Left lung (tissue), 14 donors: ENCODE measurements at places on chromosomes 16 and 17. TPM values are rescaled to one million over a fixed set of nuclear protein-coding genes. Genes with fewer than 3 reads are reported as not detected.

DNA sequence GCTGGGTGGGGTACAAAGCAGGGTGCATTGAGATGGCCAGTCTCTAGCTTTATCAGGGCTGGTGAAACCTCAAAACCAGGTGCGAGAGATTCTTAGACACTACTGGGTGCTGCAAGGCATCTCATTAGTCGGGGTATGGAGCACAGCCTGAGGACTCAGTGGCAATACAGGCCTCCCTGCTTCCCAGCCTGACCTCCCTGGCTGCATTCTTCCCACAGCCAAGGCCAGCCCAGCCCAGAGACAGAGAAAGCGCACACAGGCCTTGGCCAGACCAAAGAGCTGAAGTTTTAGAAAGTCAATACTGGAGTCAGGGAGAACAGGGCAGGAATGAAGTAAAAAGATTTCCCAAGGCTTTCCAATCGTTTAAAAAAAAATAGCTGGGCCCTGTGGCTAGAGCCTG, 12.5 kb downstream of the HNF1B start:
- no peak for DNase-seq

CA10 gene
- total RNA-seq = not detected

LRRC37B gene
- total RNA-seq = 17.7 TPM

- DNase-seq = no peak
These were observed 159.7 kb downstream of the USP31 start for GRCh38 chr16:22989598-22989997.

DNA sequence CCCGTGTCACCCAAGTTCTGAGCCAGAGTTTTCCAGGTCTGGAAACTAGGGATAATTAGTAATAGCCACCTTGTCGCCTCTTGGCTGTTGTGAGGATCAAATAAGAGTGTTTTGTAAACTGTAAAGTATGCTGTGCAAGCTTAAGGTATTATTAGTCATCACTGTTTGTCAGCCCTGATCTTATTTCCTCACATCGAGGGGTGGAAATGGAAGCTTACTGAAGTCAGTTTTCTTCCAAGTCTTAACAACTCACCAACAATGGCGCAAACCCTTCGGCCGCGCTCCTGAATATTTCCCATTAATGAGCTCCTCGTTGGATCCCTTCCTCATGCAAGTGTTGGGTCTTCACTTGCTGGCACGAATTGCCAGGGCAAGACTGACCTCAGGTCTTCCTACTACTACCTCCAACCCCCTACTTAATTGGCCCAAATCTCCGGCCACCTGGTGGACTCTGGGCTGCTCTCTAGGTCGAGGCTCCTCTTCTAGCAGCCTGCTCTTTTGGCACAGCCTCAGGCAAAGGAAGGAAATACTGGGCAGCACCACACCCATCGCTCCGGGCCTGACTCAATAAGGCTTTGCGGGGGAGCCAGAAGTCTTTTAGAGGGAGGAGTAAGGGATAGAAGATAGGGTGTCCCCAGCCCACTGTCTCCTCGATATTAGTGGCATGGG, 885 bp upstream of the SLC35B1 start:
- no peak for DNase-seq

- DNase-seq = no peak
These were observed 593 bp downstream of the GFER start for GRCh38 chr16:1984347-1985225.

DNA sequence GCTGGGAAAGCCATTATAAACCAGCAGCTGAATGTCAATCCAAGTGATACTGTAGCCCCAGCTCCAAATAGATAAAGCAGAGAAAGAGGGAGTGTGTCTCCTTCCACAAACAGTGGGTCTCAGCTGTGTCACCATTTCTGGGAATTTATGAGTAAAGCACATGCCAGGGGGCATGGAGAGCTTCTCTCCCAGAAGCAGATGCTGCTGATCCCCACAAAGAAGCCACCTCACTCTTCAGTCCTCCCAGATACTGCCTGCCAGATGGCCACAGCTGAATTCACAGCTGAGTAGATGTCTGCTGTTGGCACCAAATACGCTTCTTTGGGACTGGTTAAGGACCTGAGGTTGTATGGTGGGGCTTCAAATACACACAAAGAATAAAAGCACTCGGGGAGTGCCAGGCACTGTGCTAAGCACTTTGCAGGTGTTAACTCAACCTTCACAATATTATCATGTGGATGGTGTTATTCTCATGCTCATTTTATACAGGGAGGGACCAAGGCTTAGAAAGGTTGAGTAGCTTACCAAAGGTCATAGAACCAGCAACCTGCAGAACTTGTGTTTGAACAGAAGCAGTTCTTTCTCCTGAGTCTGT, 298.3 kb downstream of the CDH11 start:
- DNase-seq = no peak

DNA sequence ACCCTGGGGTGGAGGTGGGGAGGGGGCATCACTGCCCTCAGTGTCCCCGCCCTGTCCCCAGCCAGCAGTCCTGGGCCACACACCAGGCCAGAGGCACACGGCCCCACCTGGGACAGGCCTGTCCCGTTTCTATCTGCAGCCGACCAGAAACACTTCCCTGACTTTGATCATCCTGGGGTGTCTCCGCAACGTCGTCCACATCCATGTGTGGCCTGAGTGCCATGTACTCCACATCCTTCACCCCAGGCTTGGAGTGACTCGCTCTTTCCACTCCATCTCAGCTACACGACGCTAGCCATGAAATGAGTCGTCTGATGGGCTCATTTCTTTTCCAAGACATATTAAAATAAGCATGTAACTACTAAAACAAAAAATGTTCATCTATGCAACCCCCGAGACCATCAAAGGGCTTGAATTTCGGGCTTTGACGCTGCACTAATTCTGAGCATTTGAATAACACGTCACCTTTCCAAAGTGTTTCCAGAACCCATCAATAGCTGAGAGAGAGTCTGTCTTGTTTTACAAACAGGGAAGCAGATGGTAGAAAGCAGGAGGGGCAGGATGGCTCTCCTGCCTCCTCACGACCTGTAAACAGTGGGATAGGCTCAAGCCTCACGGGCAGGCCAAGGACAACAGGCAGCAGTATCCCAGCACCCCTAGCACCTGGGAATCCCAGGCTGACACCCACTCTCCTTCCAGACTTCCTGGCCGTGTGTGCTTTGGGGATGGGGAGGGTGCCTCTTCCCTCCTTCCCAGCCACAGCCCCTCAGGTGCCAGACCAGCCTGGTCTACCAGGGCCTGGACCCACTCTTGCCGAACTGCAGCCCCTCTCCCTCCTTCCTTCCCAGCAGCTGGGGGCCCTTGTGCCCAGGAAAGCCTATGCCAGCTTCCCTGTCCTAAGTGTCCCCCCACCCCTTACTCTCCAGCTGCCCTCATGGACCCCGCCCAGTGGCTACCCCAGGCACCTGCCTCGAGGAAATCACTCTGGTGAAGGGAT, 20.0 kb upstream of the RASD1 start:
- DNase-seq = no peak

KRT39 gene
- not detected for total RNA-seq

GRCh38 chr17:17494870-17495535, 1.2 kb downstream of the RASD1 start:
- DNase-seq = no peak

TBC1D3 gene
- not detected for total RNA-seq

DNA sequence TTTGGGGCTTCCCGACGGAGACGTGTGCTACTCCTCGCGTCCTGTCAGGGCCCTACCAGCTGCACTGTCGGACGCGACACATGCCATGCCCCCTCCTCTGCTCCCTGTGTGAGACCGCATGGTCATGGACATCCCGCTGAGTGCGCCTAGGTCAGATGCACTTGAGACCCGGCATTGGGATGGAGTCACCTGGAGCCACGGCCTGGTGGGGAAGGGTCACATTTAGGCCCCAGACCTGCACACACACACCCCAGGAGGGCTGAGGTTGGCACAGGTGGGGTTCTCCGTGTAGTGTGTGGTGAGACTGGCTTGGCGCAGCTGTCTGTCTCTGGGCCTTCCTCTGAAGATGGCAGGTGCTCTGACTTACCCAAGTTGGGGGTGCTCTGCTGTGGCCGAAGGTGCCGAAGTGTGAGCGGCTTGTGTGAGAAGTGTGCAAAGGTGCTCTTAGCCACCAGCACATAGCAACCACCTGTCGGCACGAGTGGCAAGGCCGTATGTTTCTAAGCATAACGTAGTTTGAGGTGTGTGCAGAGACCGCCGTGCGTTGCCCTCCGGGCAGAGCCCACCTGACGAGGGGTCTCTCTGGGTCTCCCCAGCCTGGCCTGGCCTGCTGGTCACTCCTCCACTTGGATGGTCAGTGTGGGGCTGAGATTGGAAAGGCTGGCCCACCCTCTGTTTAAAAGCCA, 108.6 kb downstream of the BANP start:
- no peak for DNase-seq

ABCA8 gene
- total RNA-seq = 22.7 TPM

ZNF750 gene
- 3.4 TPM for total RNA-seq

GJC1 gene
- 18.8 TPM for total RNA-seq

GRCh38 chr17:40457964-40458791, 14.9 kb downstream of the IGFBP4 start:
- DNase-seq = no peak

APOBR gene
- 22.9 TPM for total RNA-seq

GRCh38 chr16:84086341-84086740, 30.4 kb downstream of the MBTPS1 start:
- no peak for DNase-seq
